ENCODE measurements at places on chromosomes 5 and 9.
A peak's percentile ranks its signal among the peaks of the same experiment; 100 is the strongest.

DNA sequence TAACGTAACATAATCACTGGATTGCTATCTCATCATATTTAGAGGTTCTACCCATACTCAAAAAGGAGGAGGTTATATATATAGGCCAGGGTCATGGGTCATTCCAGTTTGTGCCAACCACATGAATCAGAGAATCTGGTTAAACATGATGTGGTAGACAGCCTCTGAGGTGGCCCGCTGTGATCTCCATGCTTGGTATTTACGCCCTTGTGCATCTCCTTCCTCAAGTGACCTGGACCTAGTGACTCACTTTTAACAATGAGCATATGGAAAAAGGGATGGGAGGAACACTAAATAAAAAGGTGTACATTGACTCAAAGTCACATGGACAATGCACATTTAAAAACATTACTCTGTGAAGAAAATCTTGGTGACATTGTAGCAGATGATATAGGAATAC, 77.7 kb upstream of the CTNND2 start:
- no peak for DNase-seq

DNA sequence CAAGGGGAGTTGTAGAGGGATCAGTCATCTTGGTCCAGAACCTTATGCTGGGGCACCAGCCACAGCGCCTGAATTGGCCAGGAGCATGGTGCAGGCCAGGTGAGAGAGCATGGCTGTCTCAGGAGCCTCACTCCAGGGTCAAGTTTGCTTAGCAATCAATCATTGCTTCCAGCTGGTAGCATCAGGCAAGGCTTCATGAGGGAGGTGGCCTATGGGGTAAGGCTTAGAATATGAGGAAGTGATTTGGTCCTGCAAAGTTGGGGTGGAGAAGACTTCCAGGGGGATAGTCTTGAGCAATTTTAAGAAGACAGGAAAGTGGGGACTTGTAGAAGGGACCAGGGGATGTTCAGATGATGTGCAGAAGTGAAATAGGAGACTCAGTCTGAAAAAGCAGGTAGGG, 53.9 kb upstream of the PITX1 start:
- no peak for DNase-seq

DNA sequence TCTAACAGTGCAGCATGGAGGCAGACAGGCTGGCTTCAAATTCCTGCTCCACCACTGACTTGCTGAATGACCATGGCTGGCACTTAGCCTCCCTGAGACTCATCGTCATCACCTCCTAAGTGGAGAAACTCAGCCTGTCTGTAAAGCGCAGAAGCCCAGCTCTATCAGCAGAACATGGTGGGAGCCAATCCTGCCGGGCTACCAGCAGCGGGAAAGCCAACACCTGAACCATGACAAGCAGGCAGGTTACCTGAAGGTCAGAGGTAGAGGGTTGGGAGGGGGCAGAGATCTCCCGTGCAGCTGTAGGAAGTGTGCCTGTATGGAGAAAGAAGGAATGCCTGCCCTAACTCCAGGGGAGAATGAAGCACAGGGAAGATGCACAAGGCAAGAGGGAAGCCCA, 72.6 kb upstream of the LRRTM2 start:
- no peak for DNase-seq

DNA sequence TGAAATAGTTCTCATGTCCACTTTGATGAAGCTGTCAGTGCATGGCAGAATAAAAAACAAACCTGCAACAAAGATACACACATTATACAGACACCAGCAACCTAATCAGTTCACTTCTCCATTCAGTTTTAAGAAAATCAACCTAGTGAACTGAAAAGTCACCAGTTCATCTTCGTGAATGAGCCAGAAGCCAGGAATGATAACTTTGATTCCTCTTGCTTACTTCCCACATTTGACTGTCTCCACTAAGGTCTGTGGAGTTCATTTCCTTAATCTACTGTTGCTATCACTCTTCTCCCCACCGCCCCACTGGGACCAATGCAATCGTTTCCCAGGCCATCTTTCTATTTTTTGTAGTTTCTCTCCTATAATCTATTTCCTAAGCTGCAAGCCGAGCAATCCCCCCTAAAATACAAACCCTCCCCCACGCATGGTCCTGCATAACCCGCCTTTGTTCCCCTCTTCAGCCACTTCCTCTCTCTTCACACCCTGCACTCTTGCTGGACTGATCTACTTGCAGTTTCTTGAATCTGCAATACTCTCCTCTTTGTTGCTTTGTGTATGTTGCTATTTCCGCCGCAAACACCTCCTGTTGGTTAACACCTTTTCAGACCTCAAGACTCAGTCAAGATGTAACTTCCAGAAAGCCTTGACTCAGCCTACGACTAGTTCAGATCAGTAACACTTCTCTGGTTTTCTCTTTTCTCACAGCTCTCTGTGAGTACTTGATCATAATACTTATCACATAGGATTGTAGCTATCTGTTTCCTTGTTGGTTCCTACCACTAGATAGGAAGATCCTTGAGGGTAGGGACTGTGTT, 16.6 kb downstream of the STOM start:
- DNase-seq, result no peak

DNA sequence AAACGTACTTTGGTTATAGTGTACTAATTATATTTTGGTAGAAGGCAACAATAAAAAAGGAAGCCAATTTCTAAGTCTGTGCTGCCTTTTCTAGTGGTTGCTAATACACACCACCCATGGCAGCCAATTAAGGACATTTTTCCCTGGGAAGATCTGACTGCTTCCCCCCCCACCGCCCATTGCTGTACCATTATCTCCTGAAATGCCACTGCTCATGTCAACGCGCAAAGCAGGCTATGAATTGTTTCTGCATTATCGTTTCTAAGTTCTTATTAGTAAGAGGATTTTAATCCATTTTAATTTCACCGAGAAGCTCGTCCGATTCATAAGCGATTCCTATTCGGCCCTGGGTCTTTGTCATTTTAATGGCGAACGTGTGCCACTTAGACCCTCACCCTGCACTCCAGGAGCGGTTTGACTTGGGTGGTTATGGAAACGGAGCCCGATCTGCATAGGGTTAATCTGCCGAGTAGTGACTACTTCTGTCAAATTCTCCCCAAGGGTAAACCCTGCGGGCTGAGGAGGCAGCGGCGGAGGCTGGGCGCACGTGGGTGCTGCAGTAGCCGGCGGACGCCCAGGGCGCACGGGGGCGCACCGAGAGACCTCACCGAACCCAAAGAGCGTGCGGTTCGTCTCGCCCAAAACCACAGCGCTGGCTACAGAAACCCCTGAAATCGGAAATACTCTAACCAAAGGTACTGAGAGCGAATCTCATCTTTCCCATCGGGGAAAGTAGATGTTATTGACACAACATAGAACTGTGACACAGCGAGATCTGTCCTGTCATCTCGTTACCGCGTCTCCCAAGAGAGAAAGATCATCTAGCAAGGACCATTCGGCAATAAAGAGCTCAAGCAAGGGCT, 55.8 kb upstream of the SHC3 start:
- DNase-seq, result peak; percentile 77

- DNase-seq, result no peak
Observed at GRCh38 chr5:122561209-122561608, 213.7 kb upstream of the SNX2 start.

GRCh38 chr5:3269395-3270169, 326.1 kb upstream of the IRX1 start:
- no peak for DNase-seq

- no peak for DNase-seq
Observed at GRCh38 chr5:163489745-163490075, 15.7 kb upstream of the MAT2B start.

DNA sequence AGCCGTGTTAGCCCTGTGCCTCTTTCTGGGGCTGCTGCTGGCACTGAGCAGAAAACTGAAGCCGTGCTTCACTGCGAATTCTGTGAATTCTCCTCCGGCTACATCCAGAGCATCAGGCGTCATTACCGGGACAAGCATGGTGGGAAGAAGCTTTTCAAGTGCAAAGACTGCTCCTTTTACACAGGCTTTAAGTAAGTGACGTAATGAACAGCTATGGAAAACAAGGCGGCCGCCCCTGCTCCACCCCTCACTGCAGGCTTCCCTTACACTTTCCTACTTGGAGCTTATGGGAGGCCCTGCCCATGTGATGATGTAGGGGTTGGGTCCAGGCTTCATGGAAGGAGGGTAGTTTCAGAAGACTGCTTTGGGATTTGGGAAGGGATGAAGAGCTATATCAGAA, 109.1 kb downstream of the ZNF462 start:
- no peak for DNase-seq

GRCh38 chr5:10555277-10555684, 8.6 kb upstream of the ANKRD33B start:
- DNase-seq, result no peak

- DNase-seq, result no peak
Observed at GRCh38 chr9:68919661-68920060, 94.3 kb downstream of the PRKACG start.

DNA sequence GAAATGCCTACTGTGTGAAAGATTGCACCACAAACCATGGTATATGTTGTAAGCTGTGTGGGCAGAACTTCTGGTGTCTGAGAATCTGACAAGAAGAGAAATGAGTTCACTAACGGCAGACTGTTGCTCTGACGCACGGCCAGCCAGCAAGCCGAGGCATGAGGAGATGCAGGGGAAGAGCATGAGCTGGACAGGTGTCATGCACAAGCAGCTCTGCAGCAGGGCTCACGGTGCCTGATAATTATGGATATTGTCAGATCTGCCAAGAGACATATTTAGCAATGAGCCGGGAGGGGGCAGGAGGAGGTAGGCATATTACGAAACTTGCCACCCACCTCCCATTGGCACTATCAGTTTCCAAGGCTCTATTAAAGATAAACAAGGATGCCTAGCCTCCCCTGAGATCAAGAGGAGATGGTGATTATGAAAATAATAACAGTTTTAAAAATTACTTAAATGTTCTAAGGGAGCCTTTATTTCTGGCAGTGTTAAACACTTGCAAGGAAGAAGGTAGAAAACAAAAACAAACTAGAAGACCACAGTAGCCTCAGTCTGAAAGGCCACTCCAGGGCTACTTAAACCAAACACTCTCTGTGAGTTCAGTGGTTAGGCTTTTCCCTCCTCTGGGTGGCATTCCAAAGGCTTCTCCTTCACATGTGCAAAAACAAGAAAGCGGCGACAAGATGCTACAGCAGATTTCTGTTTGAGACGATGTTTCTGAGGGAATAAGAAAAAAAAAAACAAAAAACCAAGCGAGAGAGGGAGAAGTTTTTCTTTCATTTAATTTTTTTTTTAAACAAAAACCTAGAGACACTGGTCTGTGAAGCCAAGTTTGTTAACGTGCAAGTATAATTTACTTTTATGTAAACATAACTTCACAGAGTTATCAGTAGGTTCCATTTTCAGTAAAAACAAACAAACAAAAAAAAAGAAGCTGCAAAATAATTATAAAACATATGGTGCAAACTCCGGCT, 339.5 kb downstream of the BNC2 start:
- no peak for DNase-seq

GRCh38 chr5:176497852-176498251, 39.4 kb downstream of the RNF44 start:
- no peak for DNase-seq
